ENCODE measurements at places on chromosomes 5 and 9. TPM values are rescaled to one million over a fixed set of nuclear protein-coding genes. Genes with fewer than 3 reads are reported as not detected.
A peak's percentile ranks its signal among the peaks of the same experiment; 100 is the strongest.

- no peak for DNase-seq
Observed at GRCh38 chr9:89223396-89223977, 44.9 kb upstream of the SHC3 start.

DNA sequence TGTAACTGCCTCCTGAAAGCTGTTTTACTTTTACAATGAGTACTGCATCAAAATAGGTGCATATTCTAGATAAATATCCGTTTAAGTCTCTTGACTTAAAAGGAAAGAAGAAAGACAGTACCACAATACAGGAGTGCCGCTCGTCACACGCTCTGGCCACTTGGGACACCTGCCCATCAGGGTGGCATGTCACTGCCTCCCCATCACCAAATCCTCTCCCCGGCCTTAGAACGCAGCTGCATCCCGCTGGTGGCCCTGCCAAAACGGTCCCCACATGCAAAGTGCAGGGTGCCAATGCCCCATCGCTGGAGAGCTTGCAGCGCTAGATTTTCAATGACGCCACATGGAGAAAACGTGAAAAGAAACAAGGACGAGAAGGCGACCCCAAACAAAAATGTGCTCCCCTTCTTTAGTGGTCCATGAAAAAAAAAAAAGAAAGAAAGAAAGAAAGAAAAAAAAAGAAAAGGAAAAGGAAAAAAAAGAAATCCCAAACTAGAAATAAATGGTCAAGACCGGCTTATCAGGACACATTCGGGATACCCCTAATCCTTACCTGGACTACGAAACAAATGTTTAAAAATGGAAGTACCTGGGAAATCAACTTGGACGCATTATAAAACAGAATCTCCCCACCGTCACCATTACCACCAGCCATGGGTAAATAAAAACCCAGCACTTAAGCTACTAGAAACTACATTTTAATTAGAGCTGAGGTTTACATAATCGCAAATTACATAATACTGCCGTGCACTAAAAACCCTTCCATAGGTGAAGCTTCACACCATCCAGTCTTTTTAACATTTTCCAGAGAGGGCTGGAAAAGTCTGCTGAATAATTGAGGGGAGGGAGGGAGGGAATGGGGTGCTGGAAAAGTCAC is 1.0 kb downstream of the ANKH start:
- DNase-seq = peak; percentile 14

DNA sequence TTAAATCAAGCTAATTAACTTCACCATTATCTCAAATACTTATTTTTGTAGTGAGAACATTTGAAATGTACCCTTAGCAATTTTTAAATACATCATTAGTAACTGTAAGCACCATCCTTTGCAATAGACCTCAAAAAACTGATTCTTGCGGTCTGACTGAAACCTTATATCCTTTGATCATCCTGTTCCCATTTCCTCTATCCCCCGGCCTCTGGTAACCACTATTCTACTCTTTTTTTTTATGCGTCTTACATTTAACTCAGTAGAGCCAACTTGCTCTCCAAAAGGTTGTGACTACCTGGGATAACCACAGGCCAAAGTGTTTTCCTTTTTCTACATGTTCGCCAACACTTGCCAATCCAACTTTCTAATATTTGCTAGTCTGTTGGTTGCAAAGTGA is 106.1 kb downstream of the IRX1 start:
- no peak for DNase-seq

DNA sequence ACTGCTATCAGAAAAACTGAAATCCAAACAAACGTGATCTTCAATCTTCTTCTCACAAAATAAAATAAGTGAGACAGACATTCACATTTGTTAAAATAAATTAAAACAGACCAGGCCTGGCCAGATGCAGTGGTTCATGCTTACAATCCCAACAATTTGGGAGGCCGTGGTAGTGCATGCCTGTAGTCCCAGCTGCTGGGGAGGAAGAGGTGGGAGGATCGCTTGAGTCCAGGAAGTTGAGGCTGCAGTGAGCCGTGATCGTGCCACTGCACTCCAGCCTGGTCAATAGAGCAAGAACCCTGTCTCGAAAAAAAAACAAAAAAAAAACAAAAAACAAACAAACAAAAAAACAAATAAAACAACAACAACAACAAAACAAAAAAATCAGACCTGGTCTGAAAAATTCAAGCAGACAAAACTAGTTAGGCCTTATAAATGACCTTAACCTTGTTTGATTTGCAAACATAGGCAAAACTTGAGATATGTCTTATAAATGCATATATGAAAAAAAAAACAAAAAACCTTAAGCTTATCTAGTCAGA is 10.8 kb downstream of the MAPKAP1 start:
- DNase-seq = no peak

DNA sequence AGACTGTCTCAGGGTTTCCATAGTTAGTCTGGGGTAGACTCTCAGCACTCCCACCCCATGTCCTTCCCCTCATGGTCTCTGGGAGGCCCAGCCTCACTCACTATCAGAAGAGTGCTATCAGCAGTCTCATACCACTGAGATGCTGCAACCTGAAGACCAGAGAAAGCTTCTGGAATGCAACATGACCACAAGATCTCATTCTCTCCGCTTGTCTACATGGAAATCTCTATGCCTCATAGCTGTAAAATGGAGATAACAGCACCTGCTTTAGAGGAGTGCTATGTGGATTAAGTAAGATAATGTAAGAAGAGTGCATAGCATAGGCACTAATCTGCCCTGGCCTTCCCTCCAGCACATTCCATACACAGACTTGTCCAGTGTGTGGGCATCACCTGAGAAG is 47.0 kb upstream of the ZNF169 start:
- no peak for DNase-seq

DNA sequence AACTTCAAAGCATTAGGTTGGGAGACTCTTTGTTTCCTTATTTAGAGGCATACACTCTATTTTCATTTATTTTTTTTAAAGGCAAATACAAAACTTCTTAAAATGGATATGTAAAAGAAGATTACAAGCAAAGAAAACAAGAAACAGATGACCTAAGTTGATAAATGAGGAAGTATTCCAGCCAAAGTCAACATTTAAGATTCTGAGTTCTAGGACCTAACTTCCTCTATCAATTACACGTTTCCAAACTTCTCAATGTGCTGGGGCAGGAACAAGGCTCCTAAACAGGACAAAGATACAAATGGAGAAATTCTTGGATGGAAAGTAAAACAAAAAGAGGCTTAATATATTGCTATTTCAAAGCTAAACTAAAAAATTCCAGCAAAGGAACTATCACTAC is 89.5 kb downstream of the TLE1 start:
- no peak for DNase-seq

DNA sequence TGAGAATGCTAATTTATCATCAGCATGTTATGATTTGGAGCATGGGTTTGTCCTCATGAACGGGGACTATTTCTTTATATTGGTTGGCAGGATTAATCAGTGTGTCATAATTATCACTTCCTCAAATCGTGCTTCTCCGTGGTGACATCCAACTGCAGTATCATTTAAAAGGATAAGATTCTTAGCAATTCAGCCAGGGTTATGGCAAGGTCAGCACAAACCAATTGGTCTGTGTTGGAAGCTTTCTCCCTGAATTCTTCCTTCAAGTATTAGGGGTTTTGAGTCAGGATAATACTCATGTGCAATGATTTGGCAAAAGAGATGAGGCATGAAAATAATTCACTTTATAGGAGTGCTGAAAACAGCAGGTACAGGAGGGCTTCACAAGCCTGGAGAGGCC is 5.5 kb upstream of the CAMLG start:
- no peak for DNase-seq

- no peak for DNase-seq
Observed at GRCh38 chr9:86772635-86772993, 174.7 kb downstream of the GAS1 start.

- no peak for DNase-seq
Observed at GRCh38 chr5:134088994-134089560, 25.4 kb upstream of the TCF7 start.

GRCh38 chr5:80109646-80110478 is 74.7 kb downstream of the THBS4 start:
- peak; percentile 48 for DNase-seq

GRCh38 chr9:85430659-85431338 is 311.0 kb downstream of the AGTPBP1 start:
- DNase-seq = no peak

- DNase-seq = no peak
Observed at GRCh38 chr9:98556511-98556910, 152.2 kb downstream of the GABBR2 start.

The SLIT3 gene
- total RNA-seq = 77.2 TPM

The PCDHB12 gene
- 2.3 TPM for total RNA-seq

The GRIA1 gene
- 2.6 TPM for total RNA-seq

The PIP5K1B gene
- 0.63 TPM for total RNA-seq
